ENCODE measurements at places on chromosomes 5 and 9. TPM values are rescaled to one million over a fixed set of nuclear protein-coding genes. Genes with fewer than 3 reads are reported as not detected.

RAB14 gene
- 32.6 TPM for polyA plus RNA-seq

IL13 gene
- not detected for polyA plus RNA-seq

TTC16 gene
- polyA plus RNA-seq = not detected

PCDHGA5 gene
- 0.25 TPM for polyA plus RNA-seq

FCN2 gene
- not detected for polyA plus RNA-seq

PRRC1 gene
- polyA plus RNA-seq = 17.7 TPM

SPINK5 gene
- polyA plus RNA-seq = 0.69 TPM

CDC14B gene
- 12.8 TPM for polyA plus RNA-seq

ABO gene
- polyA plus RNA-seq = 0.43 TPM

GTF2H2C gene
- 9.4 TPM for polyA plus RNA-seq

PSD2 gene
- 0.41 TPM for polyA plus RNA-seq

PCDHGC4 gene
- polyA plus RNA-seq = 0.05 TPM

HRCT1 gene
- polyA plus RNA-seq = 25.7 TPM

PPP3R2 gene
- not detected for polyA plus RNA-seq

TICAM2 gene
- polyA plus RNA-seq = 3.4 TPM

URM1 gene
- 45.5 TPM for polyA plus RNA-seq

NADK2 gene
- 23.3 TPM for polyA plus RNA-seq

LURAP1L gene
- polyA plus RNA-seq = 13.5 TPM

ANKRD20A1 gene
- polyA plus RNA-seq = 0.33 TPM

DBH gene
- polyA plus RNA-seq = not detected

RASGEF1C gene
- polyA plus RNA-seq = not detected

C5orf52 gene
- not detected for polyA plus RNA-seq

GDNF gene
- not detected for polyA plus RNA-seq

CAPSL gene
- not detected for polyA plus RNA-seq

HTR4 gene
- polyA plus RNA-seq = 2.3 TPM

UBE2QL1 gene
- polyA plus RNA-seq = 0.75 TPM

Data from aorta (tissue), 5 donors.